ENCODE measurements at places on chromosomes 13 and 19. TPM values are rescaled to one million over a fixed set of nuclear protein-coding genes. Genes with fewer than 3 reads are reported as not detected.
A peak's percentile ranks its signal among the peaks of the same experiment; 100 is the strongest.

DNA sequence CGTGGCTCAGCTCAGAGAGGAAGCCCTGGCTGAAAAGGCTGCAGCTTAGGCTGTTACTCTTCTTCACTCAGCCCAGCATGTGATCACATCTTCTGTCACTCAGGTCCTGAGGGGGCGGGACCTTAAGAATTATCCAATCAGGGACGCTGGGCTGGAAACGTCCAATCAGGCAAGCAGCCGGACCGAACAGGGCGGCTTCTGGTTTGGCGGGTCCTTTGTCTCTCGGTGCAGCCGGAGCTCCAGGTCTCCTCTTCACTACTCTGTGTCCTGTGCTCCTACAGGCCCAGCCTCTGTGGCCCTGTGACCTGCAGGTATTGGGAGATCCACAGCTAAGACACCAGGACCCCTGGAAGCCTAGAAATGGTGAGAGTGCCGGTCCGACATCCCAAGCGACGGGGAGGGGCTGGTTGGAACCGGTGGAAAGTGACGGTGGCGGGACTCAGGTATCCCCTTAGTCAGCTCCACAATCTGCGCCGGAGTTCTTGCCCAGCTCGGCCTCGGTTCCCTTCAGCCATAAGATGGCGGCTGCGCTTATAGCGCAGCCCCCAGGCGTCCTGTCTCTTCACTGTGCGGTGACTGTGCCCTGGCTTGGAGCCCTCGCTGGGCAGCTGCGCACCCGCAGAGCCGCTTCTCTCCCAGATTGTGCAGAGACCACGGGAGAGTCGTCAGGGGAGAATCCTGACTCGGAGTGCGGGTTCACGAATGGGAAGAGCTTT is at the start of gene ZNF93:
TSS of gene ZNF93 (plus strand) at position 218 of the 716 bp plus-strand sequence. CDS start at position 361, 143 bp downstream.
- peak within 1 kb of the TSS; percentile 79 for H3K4me3 ChIP-seq
- H3K27ac ChIP-seq, result peak within 1 kb of the TSS; percentile 91
- H3K4me1 ChIP-seq, result no peaks in the 10 kb centered on the region
- H3K27me3 ChIP-seq, result no peaks in the 10 kb centered on the region
- no peaks in the 10 kb centered on the region for H3K36me3 ChIP-seq

- H3K27me3 ChIP-seq, result no peaks in the 10 kb centered on the region
- H3K4me3 ChIP-seq, result no peak overlapping the region
- peaks cover 6% of the 10 kb centered on the region for H3K4me1 ChIP-seq
- no peak for ATAC-seq
- H3K27ac ChIP-seq, result no peak overlapping the region
These were observed 263.7 kb downstream of the KCTD12 start for GRCh38 chr13:76622315-76623040.

GRCh38 chr19:42427313-42427712 is at the start of gene LIPE:
TSS of gene LIPE (minus strand) at chr19:42427388. CDS start at chr19:42427149, 239 bp downstream.
- H3K27ac ChIP-seq, result no peak within 1 kb of the TSS
- no peaks in the 10 kb centered on the region for H3K36me3 ChIP-seq
- peaks cover 11% of the 10 kb centered on the region for H3K27me3 ChIP-seq
- no peaks in the 10 kb centered on the region for H3K4me1 ChIP-seq
- H3K4me3 ChIP-seq, result no peak within 1 kb of the TSS

DNA sequence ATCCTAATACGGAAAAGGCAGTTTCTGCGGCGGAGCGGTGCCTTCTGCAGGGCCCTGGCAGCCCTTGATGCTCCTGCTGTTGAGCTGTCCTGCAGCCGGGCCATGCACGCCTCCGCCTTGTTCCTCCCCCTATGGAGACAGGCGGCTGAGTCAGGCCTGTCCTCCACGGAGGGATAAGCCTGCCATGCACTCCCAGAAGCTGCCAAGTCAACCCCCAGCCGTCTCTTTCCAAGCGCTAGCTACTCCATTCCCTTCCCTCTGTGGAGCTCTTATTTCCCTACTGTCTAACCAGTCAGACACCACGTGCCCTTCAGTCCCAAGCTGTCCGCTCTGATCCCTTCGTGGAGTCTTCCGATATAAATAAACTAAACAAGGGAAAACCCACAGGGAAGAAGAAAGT is 197.0 kb downstream of the COL4A1 start:
- H3K27ac ChIP-seq, result no peak overlapping the region
- H3K4me1 ChIP-seq, result no peaks in the 10 kb centered on the region
- H3K36me3 ChIP-seq, result no peaks in the 10 kb centered on the region
- ATAC-seq, result peak; percentile 84
- H3K27me3 ChIP-seq, result no peaks in the 10 kb centered on the region
- H3K4me3 ChIP-seq, result no peak overlapping the region

DNA sequence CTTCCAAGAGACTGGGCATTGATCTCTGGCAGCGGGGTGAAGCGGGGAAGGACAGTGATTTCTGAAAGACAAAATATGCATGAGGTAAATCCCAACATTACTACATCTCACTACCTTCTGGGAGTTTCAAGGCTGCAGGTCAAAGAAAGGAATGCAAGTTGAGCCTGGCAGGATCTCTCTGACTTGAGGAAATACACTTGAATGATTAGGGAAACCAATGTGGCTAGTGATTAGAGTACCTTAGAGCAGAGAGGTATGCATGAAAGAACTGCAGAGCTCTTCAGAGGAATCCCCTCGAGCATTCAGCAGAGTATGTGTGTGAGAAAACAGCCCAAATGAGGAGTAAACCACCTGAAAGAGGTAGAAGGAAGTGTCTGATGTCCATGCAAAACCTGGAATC is 2874.1 kb upstream of the PCDH20 start:
- H3K4me3 ChIP-seq, result no peak overlapping the region
- H3K27ac ChIP-seq, result no peak overlapping the region
- no peaks in the 10 kb centered on the region for H3K27me3 ChIP-seq
- no peak for ATAC-seq

DNA sequence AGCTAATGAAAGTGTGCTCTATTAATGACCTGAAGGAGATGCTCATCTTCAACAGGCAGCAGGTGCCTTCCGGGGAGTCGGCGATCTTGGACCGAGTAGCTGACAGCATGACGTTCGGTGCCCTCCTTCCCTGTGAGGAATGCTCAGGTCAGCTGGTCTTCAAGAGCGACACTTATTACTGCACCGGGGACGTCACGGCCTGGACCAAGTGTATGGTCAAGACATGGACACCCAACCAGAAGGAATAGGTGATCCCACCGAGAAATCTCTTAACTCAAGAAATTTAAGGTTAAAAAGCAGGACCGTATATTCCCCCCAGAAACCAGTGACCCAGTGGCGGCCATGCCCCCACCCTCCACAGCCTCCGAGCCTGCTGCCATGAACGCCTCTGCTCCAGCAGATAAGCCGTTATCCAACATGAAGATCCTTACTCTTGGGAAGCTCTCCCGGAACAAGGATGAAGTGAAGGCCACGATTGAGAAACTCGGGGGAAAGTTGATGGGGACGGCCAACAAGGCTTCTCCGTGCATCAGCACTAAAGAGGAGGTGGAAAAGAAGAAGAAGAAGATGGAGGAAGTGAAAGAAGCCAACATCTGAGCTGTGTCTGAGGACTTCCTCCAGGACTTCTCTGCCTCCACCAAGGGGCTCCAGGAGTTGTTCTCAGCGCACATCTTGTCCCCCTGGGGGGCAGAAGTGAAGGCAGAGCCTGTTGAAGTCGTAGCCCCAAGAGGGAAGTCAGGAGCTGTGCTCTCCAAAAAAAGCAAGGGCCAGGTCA is 22.8 kb upstream of the ANKRD10 start:
- no peaks in the 10 kb centered on the region for H3K36me3 ChIP-seq
- H3K27me3 ChIP-seq, result no peaks in the 10 kb centered on the region
- no peak for ATAC-seq
- no peaks in the 10 kb centered on the region for H3K4me1 ChIP-seq
- no peak overlapping the region for H3K27ac ChIP-seq

DNA sequence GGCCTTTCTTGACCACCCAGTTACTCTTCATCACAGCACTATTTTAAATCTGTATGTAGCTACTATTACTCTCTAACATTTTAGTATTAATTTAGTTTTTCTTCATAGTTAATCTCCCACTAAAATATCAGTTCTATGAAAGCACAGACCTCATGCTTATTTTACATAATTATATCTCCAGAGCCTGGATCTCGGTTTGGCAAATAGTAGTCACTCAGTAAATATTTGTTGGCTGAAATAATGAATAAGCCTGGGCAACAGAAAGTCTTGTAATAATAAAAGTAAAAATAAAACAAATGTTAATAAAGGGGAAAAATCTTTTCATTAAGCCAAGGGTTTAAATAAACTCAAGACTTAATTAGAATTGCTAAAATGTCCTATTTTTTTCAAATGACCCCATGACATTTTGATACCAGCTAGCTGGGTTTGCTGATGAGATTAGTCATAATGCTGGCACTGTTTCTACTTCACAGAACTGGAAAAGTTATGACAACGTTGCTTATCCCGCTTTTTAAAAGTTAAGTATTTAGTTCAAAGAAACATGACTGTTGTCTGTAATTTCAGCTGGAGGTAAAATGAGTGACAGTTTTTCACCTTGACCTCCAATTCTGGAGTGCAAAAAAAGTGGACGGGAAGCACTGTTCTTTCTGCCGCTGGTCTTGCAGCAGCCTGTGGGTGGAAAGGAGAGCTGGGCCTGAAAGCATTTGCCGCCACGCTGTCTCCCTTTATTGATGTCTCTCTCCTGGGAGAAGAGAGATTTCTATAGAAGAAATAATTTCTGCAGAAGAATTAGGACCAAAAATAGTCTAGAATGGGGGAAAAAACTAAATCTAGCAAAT is 85.2 kb upstream of the SPATA13 start:
- no peak overlapping the region for H3K4me3 ChIP-seq
- no peaks in the 10 kb centered on the region for H3K36me3 ChIP-seq
- ATAC-seq, result no peak
- no peaks in the 10 kb centered on the region for H3K27me3 ChIP-seq
- no peaks in the 10 kb centered on the region for H3K4me1 ChIP-seq

DNA sequence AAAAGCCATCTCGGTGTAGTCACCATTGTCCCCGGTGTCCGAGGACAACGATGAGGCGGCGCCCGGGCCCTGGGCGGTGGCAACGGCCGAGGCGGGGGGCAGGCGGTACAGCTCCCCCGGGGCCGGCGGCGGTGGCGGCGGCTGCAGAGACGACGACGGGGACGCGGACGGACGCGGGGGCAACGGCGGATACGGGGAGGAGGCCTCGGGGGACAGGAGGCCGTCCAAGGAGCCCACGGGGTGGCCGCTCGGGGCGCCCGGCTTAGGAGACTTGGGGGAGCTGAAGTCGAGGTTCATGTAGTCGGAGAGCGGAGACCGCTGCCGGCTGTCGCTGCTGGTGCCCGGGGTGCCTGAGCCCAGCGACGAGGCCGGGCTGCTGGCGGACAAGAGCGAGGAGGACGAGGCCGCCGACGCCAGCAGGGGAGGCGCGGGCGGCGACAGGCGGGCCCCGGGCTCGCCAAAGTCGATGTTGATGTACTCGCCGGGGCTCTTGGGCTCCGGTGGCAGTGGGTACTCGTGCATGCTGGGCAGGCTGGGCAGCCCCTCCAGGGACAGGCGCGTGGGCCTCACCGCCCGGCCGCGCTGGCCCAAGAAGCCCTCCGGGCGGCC is 3.5 kb downstream of the IRS2 start:
- ATAC-seq, result no peak
- peak overlapping the region; percentile 65 for H3K4me3 ChIP-seq
- H3K27me3 ChIP-seq, result no peaks in the 10 kb centered on the region
- peaks cover 6% of the 10 kb centered on the region for H3K4me1 ChIP-seq

GRCh38 chr19:29836409-29836825 is 24.6 kb downstream of the CCNE1 start:
- H3K27me3 ChIP-seq, result peaks cover 38% of the 10 kb centered on the region
- no peaks in the 10 kb centered on the region for H3K4me1 ChIP-seq
- no peak for ATAC-seq
- no peak overlapping the region for H3K27ac ChIP-seq
- no peaks in the 10 kb centered on the region for H3K36me3 ChIP-seq

GRCh38 chr19:55644191-55644833 is 863 bp downstream of the ZNF581 start:
- ATAC-seq, result no peak
- H3K36me3 ChIP-seq, result no peaks in the 10 kb centered on the region
- no peaks in the 10 kb centered on the region for H3K27me3 ChIP-seq
- peak overlapping the region; percentile 96 for H3K27ac ChIP-seq
- H3K4me3 ChIP-seq, result peak overlapping the region; percentile 95
- peaks cover 53% of the 10 kb centered on the region for H3K4me1 ChIP-seq

- ATAC-seq, result no peak
- no peaks in the 10 kb centered on the region for H3K27me3 ChIP-seq
- no peak overlapping the region for H3K27ac ChIP-seq
These were observed 12.2 kb downstream of the GPR183 start for GRCh38 chr13:99294958-99295357.

- H3K27ac ChIP-seq, result no peak overlapping the region
- H3K27me3 ChIP-seq, result no peaks in the 10 kb centered on the region
- ATAC-seq, result no peak
- no peak overlapping the region for H3K4me3 ChIP-seq
- no peaks in the 10 kb centered on the region for H3K4me1 ChIP-seq
These were observed 2.2 kb downstream of the RINL start for GRCh38 chr19:38875656-38876395.

DNA sequence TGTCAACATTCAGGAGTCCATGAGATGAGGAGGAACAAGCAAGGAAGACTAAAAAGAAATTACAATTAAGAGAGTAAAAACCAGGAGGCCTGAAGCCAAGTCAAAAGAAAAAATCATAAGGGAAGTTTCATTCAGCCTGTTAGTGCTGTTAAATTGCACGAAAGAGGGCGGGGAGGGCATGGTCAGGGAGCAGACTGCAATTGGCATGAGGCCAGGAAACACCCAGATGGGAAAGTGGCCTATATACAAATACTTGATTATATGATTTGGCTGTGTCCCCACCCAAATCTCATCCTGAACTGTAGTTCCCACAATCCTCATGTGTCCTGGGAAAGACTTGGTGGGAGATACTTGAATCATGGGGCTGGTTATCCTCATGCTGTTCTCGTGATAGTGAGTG is 43.9 kb downstream of the TNFSF13B start:
- no peaks in the 10 kb centered on the region for H3K36me3 ChIP-seq
- no peaks in the 10 kb centered on the region for H3K4me1 ChIP-seq
- H3K4me3 ChIP-seq, result no peak overlapping the region
- H3K27me3 ChIP-seq, result no peaks in the 10 kb centered on the region
- no peak overlapping the region for H3K27ac ChIP-seq

DNA sequence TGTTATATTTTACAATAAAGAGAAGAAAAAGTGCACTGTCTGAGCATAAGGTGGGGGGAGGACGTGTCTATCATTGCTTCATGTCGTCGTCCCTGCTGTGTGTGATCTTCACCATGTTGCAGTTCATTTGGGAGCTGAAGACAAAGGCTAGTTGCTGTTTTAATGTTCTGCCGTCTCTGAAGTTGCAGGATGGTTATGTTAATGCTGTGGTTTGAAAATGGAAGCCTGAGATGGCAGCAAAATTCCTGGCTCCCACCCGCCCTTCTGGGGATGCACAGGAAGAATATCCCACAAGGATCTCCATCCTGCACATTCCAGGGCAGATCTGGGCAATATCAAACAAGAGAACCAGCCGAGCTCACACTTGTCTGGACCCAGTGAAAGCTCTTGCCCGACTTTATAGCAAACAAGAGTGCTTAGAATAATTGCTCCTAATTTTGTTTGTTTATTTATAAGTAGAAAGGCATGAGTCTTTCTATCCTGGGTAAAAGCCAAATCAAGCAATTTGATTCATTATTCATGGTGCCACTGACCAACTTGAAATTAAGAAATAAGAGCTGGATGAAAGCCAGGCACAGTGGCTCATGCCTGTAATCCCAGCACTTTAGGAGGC is 110.3 kb upstream of the ABCC4 start:
- no peak for ATAC-seq
- no peaks in the 10 kb centered on the region for H3K36me3 ChIP-seq
- H3K4me3 ChIP-seq, result no peak overlapping the region
- H3K27ac ChIP-seq, result no peak overlapping the region
- H3K27me3 ChIP-seq, result no peaks in the 10 kb centered on the region

Gene ZNF723
- total RNA-seq, result not detected

Gene ZNF575
- total RNA-seq, result not detected

Gene EFNB2
- total RNA-seq, result 13.7 TPM

Gene PLEKHJ1
- 47.0 TPM for total RNA-seq

Gene ZNF446
- total RNA-seq, result 19.7 TPM

Gene EDDM13
- total RNA-seq, result not detected

Gene NOSIP
- total RNA-seq, result 52.9 TPM

Gene C19orf38
- not detected for total RNA-seq

Gene OVOL3
- not detected for total RNA-seq

Gene SF3A2
- 27.5 TPM for total RNA-seq
